ENCODE measurements at places on chromosomes 6 and 20.
A peak's percentile ranks its signal among the peaks of the same experiment; 100 is the strongest.

GRCh38 chr6:141587482-141588266 lies 545.1 kb upstream of the GJE1 start:
- no peak for DNase-seq

DNA sequence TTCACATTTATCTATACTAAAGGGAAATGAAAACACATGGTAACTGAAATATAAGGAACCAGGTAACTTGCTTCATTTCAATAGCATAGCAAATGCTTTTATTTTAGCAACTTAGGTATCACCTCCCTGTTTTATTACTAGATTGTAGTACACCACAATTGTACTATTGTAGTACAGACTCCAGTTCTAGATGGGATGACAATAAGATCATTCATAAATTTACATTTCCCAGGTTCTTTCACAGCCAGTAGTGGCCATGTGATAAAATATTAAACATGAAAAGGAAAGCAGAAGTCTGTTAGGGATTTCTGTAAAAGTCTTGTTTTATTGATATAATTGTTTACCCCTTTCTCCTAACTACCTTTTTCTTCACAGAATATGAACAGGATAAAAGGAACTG lies 97.2 kb downstream of the LMBRD1 start:
- no peak for DNase-seq

GRCh38 chr20:431012-431904 lies 23.2 kb downstream of the RBCK1 start:
- DNase-seq: peak; percentile 30

DNA sequence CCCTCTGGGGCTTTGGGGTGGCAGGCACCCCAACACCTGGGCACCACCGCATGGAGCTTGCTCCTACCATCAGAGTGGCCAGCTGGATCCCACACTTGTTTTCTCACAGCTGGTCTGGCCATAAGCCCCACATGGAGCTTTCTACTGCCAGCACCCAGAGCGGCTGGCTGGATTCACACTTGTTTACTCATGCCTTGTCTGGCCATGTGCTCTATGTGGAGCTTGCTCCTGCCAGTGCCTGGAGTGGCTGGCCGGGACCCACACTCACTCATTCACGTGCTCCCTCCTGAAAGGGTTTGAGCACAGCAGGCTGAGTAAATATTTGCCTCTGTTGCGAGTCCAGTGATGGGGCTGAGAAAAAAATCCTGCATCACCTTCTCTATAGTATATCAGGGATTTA lies 487.0 kb downstream of the CD109 start:
- no peak for DNase-seq

DNA sequence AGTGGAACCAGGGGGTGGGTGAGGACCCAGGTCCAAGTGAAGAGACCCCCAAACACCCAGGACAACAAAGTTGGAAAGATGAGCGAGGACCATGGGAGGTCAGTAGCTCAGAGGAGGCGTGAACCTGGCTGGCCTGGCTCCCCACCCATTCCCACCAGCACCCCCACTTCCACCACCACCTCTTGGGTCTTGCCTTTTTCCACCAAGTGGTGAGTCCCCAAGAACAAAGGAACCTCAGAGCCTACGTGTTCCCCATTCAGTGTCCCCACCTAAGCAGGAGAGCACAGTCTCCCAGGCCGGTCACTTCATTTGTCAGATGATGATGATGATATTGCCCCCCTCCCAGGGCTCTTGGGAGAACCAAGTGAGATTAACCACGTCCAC lies 531 bp upstream of the VWA7 start:
- DNase-seq: no peak

GRCh38 chr20:15546525-15547023 lies 1026.7 kb downstream of the KIF16B start:
- DNase-seq: no peak

GRCh38 chr20:60484316-60484715 lies 526.1 kb downstream of the CDH26 start:
- no peak for DNase-seq

DNA sequence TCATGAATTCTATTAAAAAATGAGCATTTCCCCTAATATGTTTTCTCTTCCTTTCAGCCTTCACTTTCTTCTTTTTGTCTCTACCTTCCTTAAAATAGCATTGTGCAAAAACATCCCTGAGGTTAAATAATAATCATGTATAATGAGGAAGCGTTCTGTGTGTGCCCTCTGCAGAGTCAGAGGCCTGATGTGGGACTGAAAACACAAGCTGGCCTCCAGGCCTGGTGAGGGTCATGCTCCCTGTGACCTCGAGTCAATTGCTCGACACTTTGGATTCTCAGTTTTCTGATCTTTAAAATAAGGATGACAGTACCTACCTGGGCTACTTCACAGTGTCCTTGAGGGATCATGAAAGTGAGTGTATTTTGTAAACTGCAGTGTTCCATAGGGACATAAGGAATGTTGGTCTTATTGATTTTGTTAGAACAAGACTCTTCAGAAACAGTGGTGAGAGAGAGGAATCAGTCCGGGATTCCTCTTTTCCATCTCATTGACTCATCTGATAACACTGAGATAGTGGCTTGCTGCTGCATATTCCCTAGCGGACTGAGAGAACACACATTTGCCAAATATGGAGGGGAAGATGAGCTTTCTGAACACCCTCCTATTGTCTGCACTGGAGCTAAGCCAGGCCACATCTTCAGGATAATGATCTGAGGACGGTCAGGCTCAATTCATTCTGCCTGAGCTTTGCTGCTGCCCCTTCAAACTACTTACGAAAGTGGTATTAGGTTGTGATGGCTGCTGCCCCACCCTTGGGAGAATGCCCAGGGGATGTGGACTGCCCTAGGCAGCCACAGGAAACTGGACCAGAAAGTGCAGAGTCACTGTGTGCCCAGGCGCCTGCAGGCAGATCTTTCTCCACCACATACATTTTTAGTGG lies 39.6 kb upstream of the PDE7B start:
- DNase-seq: peak; percentile 36

DNA sequence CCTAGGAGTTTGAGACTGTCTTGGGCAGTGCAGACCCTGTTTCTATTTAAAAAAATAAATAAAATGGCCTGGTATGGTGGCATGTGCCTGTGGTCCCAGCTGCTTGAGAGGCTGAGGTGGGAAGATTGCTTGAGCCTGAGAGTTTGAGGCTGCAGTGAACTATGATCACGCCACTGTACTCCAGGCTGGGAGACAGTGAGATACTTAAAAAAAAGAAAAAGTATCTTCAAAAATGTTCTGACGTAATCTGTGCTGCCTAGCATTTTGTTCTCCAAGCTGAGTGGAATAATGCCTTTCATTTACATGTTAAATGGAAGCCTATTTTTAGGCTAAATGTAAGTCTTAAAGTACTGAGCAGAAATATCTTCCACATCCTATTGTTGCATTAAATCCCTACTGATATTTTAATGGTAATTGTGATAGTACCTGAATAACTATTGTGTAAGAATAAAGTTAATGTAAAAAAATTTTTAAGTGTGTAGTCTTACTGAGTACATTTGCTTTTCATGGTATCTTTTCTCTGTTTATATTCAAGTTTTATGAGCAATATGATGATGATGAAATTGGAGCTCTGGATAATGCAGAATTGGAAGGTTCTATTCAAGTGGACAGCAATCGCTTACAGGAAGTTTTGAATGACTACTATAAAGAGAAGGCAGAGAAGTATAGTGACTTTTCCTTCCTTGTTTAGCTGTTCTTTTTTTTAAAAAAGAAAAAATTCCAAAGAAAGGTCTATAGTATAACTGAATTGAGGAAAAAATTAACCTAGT lies 4.2 kb upstream of the ZC2HC1B start:
- no peak for DNase-seq

Measured in skeletal muscle cell (primary cell).